Coronary artery (tissue), 2 donors: ENCODE measurements at places on chromosomes 1 and 21.

GRCh38 chr1:53121319-53122172 is 20.9 kb downstream of the SLC1A7 start:
- DNase-seq, result no peak

GRCh38 chr1:231411036-231411531 is 11.0 kb downstream of the EGLN1 start:
- no peak for DNase-seq

DNA sequence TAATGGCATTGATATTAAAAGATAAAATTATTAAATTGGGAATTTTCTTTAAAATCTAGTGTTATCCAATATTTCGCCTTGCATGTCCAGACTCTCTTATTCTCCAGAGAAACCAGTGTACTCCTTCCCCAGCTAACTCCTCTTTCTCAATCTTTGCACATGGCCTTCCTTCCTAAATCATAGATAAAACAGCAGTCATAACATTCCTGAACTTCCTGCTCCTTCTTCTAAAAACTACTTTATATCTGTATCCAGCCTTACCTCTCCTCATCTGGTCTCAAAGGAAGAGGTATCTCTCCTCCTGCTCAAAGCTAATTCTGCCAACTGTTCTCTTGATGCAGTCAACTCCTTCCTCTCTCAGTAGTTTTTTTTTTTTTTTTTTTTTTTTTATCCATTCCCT is 39.5 kb upstream of the NEK7 start:
- DNase-seq, result no peak

DNA sequence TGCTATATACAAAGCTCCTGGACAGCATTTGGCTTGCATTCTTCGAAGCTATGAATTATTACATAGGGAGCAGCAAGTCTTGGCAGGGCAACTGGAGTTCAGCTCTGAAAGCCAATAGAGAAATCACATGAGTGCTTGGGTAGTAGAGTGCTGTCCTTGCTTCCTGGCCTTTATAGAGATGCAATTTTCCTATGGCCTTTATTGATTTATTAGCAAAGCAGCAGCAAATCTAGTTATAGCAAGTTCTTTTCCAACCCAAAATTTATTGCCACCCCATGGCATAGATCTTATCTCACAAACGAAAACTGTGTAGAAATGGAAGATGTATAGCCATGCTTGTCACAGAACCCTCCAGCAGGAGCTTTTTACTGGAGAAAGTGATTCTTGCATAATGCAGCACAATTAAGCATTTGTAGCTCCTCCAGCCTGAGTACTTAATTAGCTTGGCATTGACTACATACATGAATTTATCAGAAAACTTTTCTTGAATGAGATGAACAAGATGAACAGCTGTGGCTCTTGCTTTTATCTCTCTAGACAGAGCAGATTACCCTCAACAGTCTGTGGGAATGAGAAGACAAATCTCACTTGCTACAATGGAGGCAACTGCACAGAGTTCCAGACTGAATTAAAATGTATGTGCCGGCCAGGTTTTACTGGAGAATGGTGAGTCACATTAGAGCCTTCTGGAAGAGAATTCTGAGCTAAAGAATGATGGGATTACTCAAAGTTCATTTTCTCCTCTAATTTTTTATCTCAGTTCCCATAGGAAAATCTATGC is 170.1 kb downstream of the CRB1 start:
- no peak for DNase-seq
